ENCODE measurements at places on chromosomes 11 and 22.

- DNase-seq = no peak
These were observed 433.2 kb downstream of the GUCY1A2 start for GRCh38 chr11:106585061-106585460.

DNA sequence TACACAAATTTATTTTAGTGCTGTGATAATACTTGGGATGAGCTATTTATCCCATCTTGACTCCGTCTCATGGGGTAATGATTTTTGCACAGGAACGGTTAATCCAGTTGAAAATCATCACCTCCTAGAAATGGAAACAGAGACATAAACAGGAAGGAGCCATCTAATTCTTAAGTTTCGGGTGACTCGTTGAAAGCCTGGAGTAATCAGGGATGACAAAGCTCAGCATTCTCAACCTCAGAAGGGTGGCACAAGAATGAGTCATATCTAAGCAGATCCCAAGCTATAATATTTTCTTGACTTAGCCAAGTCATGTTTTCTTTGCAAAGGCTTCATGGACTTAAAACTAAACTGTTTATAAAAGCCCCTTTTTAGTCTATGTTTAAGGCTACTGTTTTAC is 280.8 kb upstream of the CCDC90B start:
- DNase-seq = no peak

GRCh38 chr22:45602824-45603595 is 68.6 kb upstream of the ATXN10 start:
- DNase-seq = no peak

- no peak for DNase-seq
These were observed 838.7 kb upstream of the API5 start for GRCh38 chr11:42473106-42473505.

- peak; percentile 82 for DNase-seq
These were observed 6.9 kb downstream of the DPAGT1 start for GRCh38 chr11:119094816-119095065.

- no peak for DNase-seq
These were observed 220.2 kb downstream of the CTTN start for GRCh38 chr11:70618431-70619101.

DNA sequence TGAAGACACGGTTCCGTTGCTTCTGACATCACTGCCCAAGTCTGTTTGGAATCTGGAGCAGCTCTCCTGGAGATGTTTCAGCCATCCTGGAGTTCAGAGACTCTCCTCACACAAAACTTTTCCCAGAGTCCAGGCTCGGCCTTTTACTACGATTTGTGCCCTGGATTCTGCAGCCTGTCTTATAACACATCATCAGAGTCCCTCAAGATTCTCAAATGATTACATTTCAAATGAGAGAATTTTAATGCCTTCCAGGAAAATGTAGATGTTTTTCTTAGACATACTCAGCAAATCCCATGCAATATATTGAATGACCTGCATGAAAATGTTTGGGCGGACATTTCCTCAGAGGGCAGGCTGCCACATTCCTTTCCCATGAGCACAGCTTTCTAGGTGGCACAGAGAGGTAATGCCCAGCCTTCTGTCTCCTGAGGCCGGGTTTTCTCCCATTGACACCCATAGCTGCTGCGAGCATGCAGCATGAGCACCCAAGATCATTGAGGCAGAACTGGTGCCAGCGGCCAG is 129.1 kb downstream of the SNX19 start:
- DNase-seq = peak; percentile 58

GRCh38 chr11:2853401-2853800 is 32.2 kb downstream of the CDKN1C start:
- DNase-seq = no peak

Data from endothelial cell of umbilical vein (primary cell).